Foreskin keratinocyte (primary cell): ENCODE measurements at places on chromosomes 1 and 21. TPM values are rescaled to one million over a fixed set of nuclear protein-coding genes. Genes with fewer than 3 reads are reported as not detected.
A peak's percentile ranks its signal among the peaks of the same experiment; 100 is the strongest.

MX1 gene
- total RNA-seq, result 251 and 297 TPM in 2 replicates

AGO3 gene
- 15.8 and 17.7 TPM in 2 replicates for total RNA-seq

DEDD gene
- total RNA-seq, result 28.0 and 30.4 TPM in 2 replicates

S100A2 gene
- total RNA-seq, result 19,361 and 22,376 TPM in 2 replicates

HNRNPCL4 gene
- not detected in 2 replicates for total RNA-seq

NOC2L gene
- 60.1 and 112 TPM in 2 replicates for total RNA-seq

NPHS2 gene
- total RNA-seq, result not detected in 2 replicates

TRPM2 gene
- 1.1 and 2.5 TPM in 2 replicates for total RNA-seq

RGS8 gene
- total RNA-seq, result not detected in 2 replicates

DNA sequence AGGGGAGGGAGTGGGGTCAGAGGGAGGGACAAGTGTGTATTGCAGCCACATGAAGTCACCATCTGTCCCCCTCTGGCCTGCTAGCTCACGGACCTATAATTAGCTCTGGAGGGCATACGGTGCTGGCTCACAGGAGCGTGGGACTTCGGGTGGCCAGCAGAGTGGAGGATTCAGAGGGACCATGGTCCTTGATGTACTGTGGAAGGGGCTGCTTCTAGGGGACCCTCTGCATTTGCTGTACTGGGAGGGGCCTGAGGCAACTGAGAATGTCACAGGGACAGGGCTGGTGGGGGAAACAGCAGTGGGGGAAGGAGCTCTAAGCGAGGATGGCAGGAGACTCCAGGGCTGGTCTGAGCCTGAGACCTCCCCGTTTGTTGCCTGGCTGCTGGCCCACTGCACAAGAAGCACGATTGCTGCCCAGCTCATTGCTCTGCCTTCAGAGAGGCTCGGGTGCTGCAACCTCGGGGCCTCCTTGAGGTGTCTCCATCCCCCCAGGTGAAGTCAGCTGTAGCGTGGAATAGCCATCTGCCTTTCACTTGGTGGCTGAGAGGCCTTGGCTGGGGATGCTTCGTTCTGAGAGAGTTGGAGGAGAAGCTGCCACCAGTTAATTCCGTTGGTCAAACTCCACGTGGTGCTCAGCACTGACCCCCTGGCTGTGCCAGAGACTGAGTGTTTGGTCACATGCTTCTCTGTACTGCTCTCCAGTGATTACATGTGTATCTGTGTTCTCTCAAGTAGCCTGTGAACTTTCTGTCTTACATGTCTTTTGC, 2.7 kb downstream of the PPFIA4 start:
- no peak for DNase-seq

DNA sequence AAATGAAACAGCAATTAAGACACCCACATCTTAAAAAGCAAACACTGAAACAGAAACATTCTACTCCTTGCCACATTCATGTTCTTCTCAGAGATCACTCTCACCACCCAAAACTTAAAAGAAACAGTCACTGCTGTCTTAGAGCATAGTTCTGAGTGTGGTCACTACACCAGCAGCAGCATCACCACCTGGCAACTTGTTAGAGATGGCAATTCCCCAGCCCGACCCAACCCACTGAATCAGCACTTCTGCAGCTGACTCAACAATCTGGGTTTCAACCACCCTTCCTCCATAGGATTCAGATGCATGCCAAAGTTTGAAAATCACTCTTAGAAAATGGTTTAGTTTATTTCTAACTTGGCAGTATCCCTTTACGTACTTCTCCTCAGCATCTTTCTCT, 126.1 kb downstream of the CDC42BPA start:
- DNase-seq, result peak; percentile 81

- DNase-seq, result no peak
Measured at GRCh38 chr21:45456584-45457160, 51.7 kb downstream of the COL18A1 start.

DNA sequence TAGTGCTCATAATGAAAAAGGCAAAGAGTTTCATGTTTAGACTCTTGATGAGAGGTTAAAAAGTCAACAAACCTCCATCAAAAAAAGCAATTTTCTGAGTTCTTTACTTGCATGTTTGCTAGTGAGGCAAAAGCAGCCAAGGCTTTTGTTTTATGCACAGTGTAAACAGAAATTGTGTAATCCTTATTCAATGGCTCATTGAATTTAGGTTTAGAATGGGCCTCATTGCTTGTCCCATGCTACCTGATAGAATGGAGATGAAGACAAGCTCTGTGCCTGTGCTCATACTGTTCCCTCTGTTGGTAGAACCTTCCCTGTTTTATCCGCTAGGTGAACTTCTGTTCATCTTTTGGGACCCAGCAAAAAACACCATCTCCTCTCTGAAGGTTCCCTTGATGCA, 10.0 kb upstream of the LRRC8D start:
- DNase-seq, result no peak

DNA sequence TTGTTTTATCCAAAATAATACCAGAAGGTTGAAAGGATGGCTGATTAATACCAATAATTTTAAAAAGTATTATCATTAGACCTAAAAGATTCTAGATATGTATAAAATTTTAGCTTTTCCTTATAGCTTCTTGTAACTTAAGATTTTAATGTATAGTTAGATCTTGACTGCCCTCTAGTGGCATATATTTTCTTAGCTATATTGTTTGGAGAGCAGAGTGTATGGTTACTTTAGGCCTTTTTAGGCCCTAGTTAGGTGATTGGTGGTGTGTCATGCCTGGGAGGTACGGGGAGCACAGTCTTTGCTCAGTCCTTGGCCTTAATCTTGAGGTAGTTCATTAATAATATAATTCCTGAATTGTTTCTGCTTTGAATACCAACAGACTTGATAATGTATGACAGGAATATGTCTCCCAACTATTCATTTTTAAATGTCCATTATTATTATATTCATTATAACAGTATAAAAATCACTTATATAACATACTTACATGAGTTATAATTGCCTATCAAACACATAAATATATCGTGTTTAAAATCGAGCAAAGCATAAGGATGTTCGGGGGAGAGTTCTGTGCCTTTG, 328.4 kb downstream of the ZP4 start:
- DNase-seq, result peak; percentile 70

- DNase-seq, result no peak
Measured at GRCh38 chr1:70071601-70072000, 133.8 kb downstream of the LRRC40 start.

- DNase-seq, result no peak
Measured at GRCh38 chr1:236259043-236259442, 22.7 kb downstream of the ERO1B start.

- DNase-seq, result no peak
Measured at GRCh38 chr1:25360596-25361581, 22.8 kb downstream of the TMEM50A start.

DNA sequence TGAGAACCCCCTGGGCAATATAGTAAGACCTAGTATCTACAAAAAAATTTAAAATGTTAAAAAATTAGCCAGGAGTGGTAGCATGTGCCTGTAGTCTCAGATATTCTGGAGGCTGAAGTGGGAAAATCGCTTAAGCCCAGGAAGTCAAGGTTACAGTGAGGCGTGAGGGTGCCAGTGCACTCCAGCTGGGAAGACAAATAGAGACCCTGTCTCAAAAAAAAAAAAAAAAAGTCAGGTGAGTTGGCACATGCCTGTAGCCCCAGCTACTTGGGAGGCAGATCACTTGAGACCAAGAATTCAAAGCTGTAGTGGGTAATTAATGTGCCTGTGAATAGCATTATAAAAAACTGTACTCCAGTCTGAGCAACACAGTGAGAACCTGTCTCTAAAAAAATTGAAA, 4.6 kb downstream of the BECN2 start:
- DNase-seq, result no peak

DNA sequence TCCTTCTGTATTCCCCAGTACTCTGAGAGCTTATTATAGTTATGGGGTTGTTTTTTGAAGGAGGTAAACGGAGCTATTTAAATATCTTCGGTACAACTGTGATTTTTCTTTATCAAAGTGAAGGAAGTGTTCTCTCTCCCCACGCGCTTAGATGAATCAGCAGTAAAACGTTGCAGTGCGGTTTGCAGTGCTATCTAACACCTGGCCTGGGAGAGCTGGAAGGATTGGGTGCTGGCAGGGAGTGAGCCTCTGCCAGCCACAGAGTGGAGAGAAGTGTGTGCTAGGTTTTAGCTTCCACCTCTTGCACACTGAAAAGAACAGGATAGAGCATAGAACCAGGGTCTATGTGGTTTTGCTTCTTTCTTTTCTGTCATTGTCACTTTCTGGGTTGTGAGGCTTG, 165.9 kb downstream of the SDCCAG8 start:
- peak; percentile 64 for DNase-seq

GRCh38 chr1:37655274-37655673, 20.6 kb upstream of the RSPO1 start:
- DNase-seq, result no peak

DNA sequence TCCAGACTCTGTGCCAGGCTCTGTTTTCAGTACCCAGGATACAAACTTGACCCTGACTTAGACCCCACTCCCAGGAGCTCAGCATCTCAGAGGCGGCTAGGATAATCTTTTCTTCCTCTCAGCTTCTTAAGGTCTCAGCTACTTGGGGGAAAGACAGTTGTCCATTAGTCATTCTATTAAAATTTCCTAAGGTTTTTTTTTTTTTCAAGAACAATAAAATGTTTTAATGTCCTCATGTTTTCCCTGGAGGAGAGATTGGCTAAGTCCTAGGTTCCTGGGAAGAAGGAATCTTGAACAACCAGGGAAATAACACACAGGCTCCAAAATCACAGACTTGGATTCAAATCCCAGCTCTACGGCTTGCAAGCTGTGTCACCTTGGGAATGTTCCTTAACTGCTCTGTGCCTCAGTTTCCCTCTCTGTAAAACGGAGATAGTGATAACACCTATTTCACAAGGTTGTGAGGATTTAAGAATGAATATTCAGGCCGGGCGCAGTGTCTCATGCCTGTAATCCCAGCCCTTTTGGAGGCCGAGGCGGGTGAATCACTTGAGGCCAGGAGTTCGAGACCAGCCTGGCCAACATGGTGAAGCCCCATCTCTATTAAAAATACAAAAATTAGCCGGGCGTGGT, 33.0 kb downstream of the CDK18 start:
- no peak for DNase-seq

- DNase-seq, result peak; percentile 91
Measured at GRCh38 chr1:116290085-116290705, 82.8 kb upstream of the ATP1A1 start.

DNA sequence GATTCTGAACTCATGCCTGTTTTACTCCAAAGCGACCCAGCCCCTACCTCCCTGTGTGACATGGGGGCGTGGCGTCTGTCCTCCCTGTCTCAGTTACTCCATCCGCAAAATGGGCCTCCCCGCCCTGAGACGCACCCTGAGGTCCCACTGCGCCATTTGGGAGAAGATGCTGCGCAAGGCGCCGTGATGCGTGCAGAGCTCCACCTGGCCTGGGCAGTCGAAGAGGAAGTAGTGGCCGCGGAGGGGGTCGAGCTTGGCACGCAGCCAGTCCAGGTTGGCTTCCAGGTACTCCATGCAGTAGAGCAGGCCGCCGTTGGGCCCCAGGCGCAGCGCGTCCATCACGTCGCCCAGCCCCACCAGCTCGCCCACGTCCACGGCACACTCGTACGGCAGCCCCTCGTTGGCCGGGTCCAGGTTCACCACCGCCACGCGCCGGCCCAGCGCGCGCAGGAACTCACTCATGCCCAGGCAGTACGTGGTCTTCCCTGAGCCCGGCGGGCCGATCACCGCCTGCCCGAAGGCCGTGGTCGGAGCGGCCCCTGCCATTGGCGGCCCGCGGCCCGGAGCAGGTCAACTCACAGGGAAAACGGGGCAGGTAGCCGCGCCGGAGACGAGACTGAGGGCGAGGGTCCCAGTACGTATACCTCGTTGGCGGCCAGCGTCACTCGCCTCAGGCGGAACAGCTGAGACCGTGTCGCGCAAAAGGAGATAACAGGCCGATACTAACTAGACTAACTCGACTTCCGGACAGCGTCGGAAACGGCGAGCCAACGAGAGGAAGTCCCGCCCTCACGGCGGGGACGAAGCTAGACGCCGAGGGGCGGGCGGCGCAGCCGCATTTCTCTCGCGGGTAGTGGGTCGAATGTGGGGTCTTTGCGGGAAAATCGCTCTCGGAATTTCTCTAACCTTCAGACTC, at the start of gene GPN2:
Gene GPN2 (minus strand): TSS at position 733 of the 916 bp plus-strand sequence. CDS start 187 bp downstream, at position 546.
- peak; percentile 65 for DNase-seq

GRCh38 chr1:167909691-167910180, 4.2 kb downstream of the ADCY10 start:
- DNase-seq, result no peak

GRCh38 chr1:228968891-228969606, 233.8 kb downstream of the RHOU start:
- DNase-seq, result no peak

GRCh38 chr1:197761654-197762053, 13.6 kb downstream of the DENND1B start:
- no peak for DNase-seq

DNA sequence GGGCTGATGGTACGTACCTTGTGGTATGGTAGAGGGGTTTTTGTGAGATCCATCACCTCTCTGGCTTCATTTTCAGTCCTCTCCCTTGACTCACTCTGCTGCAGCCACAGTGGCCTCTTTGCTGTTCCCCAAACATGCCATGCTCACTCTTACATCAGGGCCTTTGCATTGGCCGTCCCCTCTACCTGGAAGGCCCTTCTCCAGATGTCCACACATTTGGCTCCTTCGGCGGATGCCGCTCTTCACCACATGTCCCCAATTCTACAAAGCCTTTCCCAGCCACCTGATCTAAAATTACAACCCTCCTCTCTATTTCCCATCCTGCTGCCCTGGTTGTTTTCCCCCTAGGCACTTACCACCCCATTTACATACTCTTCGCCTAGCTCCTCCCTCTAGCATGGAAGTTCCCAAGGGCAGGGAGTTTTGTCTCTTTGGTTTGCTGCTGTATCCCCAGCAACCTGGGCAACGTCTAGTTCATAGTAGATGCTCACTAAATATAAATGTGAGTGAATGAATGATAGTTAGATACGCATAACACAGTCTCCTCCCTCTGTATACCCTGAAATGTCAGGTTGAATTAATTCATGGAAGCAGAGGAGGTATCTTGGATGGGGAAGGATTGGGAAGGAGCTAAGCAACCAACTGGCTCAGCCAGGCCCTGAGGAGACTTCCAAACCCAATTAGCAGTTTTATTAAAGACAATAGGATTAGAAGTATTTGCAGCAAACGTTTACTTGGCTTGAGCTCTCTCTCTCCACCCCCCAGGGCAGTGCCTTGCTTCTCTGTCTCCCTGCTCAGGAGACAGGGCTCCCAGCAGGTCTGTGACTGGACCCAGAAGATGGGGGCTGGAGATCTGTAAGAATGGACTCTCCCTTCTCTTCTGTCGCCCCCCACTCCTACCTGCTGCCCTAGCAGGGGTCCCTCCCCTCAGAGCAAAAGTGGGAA, 264.2 kb downstream of the GRIK3 start:
- no peak for DNase-seq

DNA sequence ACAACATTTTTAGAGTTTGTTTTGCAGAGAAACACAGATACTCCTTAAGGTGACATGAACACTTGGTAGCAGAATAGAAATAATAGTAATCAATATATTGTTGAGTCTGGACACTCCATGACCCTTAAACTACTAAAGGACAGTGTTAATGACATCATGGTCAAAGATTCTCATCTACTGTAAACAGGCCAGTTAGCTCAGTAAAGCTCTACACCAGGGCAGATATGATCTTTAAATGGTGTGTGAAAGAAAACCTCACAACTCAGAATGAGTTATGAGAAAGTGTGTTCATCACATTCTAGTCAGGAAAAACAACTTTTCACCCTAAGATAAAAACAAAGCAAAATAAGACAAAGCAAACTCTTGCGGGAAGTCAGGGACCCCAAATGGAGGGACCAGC, 58.1 kb upstream of the ADAMTS5 start:
- DNase-seq, result no peak

GRCh38 chr1:238789916-238790667, 596.3 kb upstream of the CHRM3 start:
- no peak for DNase-seq
